ENCODE measurements at places on chromosomes 13 and 19.

DNA sequence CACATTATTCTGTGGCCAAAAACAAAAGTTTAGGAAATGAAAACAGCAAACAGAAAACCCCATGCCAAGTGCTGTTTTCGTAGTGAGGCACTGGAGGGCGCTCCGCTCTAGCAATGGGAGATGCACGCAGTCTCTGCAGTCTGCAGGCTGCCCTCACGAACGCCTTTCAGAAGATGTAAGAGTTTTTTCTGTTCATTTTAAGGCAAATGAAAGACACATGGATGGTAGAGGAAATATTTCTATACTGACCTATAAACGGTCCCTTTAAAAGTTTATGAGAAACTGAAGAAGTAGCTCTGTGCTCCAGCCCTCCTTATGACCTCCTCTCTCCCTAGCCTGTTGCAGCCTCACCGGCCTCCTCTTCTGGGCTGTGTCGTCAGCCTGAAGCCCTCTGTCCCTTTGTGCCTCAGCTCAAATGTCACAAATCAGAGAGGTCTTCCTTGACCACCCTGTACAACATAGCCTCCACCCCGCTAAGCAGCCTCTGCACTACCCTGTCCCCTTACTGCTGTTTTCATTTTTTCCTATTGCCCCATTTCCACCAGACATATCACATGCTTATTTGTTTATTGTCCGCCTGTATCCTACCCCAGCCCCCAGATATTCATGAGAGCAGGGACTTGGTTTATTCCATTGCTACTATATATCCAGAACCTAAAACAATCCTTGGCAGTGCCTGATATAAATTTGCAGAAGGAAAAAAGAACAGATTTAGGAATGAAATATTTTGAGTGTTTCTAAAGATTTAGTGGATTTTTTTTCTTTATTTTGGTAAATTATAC, 116.4 kb downstream of the TM9SF2 start:
- DNase-seq: no peak

GRCh38 chr19:5804516-5805461, at the start of gene NRTN:
Gene NRTN, plus strand, starts transcription at chr19:5805067. Its CDS starts 19,099 bp downstream, at chr19:5824166.
- no peak for DNase-seq

DNA sequence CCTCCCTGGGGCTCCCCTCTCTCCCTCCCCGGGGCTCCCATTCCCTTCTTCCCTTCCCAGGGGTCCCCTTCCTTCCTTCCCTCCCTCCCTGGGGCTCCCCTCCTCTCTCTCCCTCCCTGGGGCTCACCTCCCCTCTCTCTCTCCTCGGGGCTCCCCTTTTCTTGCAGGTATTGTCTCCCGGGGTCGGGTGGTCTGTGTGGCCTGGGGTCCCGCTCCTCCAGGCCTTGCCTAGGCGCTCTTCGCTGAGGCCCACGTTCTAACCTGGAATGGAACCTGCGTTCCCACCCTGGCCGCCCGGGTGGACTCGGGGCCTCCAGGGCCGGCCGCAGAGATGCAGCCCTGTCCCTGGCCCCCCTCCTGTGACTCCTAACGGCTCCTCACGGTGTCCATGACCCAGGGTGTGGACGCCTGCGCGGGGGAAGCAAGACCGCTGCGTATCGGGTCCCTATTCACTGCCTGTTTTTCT, 940 bp upstream of the DCUN1D2 start:
- no peak for DNase-seq

DNA sequence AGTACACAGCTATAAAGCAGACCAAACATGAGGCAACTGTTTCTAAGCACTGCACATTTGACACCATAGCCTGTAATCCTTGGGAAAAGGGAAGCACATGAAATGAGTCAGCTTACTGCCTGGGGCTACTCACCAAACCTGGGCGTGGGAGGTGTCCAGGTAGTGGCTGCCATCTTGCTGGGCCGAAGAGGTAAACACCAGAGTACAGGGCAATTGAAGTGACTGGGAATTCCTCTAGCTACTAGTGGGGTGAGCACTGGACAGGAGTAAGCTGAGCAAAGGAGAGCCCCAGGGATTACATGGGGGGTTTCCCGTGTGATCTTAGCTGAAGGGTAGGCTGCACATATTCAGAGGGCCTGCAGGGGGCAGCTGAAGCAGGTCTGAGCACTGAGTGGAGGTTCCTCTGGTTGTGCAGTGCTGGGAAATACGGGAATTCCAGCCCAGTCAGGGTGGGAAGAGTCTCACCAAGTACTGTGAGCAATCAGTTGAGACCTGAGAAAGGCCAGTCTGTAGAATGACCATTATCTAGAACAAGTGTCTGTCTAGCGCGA, 140.5 kb downstream of the SLC7A1 start:
- no peak for DNase-seq

DNA sequence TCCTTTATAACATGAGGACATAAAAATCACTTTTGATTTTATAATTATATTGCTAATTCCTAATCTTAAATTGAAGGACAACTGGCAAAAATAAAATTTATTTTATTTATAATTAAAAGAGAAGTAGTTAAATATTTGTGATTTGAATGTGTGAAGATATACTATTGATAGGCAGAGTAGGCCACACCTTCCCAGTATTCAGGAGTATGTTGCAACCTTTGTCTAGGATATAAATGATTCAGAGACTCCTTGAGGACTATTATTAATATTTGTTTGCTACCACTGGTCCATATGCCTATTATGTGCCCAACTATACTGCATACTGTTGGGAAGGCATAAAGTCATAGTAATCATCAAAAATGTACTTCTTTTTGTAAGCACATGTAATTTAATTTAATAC, 94.2 kb downstream of the CDADC1 start:
- DNase-seq: no peak

GRCh38 chr13:65932013-65932412, 1298.1 kb downstream of the PCDH9 start:
- no peak for DNase-seq

DNA sequence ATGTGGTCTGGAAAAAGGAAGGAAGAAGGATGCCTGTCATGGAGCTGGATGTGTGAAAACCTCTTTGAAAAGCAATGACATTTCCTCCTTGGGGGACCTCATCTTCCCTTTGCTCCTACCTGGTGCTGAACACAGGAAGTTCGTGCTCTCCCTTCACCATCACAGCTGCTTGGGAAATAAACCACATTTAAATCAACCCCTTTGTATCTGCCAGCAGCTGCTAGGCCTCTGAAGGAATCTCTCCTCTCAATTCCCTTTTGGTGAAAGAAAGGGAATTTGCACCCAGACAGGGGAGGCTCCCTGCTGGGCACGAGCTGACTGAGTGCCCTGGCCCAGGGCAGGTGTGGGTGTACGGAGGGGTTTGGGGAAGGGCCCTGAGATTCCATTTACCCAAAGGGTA, 437.7 kb downstream of the TSHZ3 start:
- no peak for DNase-seq

- DNase-seq: no peak
Measured at GRCh38 chr13:59229861-59230260, 933.9 kb downstream of the DIAPH3 start.

Data from NCI-H1092 (cell line).